ENCODE measurements at places on chromosomes 5 and 9.

DNA sequence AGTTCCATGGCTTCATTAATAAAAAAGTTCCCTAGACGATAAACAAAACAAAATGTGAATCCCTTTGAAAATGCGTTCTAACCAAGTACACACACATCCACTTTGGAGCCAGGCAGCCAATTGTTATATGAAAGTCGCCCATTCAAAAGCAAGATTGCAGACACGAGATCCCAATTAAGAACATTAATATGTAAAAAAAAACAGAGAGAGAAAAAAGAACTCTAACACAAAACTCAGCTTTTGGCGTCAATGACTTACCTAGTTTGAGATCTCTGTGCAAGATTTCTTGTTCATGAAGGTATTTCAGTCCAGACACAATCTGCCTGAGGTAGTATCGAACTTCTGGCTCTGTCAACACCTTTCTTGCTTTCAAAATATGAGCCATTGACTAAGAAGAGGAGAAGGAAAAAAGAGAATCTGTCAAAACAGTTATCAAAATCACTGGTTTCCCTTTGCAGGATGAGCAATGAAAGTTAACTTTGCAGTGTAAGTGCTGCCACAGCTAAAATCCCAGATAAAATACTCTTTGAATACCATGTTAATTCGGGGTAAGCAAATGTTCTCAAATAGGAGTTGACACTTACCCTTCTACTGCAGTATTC is 1.6 kb downstream of the PLK2 start:
- DNase-seq, result no peak

DNA sequence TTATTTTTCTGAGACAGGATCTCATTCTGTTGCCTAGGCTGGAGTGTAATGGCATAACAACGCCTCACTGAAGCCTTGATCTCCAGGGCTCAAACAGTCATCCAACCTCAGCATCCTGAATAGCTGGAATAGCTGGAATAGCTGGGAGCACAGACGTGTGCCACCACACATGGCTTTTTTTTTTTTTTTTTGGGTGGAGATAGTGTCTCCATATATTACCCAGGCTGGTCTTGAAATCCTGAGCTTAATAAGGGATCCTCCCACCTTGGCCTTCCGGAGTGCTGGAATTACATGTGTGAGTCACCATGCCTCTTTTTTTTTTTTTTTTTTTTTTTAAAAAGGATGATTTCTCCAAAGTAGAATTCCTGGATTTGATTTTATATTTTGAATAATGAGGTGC is 60.7 kb downstream of the NSD1 start:
- no peak for DNase-seq

GRCh38 chr5:4011943-4012342 is 416.3 kb downstream of the IRX1 start:
- no peak for DNase-seq

DNA sequence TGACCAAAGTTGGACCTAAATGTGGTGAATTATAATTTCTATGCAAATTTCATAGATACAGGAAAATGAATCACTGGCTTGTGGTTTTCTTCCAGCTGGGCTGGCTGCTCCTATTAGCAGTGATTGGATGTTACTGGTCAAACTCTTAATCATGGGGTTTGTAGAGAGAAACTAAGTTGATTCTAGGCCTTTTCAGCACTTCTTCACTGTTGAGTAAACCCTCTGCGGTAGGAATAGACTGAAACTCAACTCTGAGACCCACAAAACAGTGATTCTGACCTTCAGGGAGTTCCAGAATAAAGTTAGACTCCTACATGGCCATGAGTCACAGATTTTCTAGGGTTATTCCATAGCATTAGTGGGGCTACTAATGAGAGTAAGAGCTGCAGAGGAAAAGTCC is 47.9 kb upstream of the FKTN start:
- DNase-seq, result no peak

GRCh38 chr5:135005076-135005475 is 29.0 kb downstream of the PITX1 start:
- no peak for DNase-seq

DNA sequence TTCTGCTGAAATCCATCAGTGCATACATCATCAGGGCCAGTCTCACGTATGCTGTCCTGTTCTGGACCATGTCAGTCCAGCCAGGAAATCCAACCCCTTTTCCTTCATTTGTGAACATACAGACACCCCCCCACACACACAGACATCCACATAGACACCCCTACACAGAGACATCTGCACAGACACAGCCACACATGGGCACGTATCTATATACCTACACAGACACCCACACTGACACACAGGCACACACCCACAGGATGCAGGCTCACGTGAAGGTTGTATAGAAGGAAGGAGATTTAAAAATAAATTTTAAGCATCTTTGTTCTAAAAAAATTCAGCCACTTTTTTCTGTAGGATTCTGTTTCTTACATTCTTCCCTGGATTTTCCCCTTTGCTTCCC is 325.6 kb downstream of the SLIT3 start:
- DNase-seq, result no peak

GRCh38 chr9:115008536-115009270 is 78.3 kb upstream of the TNFSF8 start:
- no peak for DNase-seq

GRCh38 chr9:123753016-123753415 is 176.9 kb downstream of the DENND1A start:
- no peak for DNase-seq

DNA sequence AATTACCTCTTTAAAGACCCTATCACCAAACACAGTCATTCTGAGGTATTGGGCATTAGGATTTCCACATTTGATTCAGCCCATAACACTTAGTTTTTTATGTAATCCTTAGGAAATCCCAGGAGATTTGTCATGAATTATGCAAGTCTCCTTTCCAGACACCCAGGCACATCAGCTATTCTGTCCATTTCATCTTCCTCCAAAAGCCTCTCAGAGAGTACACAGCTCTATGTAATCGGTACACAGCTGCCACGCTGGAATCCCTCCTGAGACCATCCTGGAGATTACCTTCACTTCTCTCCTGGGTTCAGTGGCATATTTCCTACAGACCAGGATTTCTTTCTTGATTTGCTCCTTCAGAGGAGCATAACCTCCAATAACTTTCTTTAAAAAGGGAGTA is 2309.8 kb upstream of the WWC1 start:
- no peak for DNase-seq

- no peak for DNase-seq
These were observed 125.0 kb upstream of the NR5A1 start for GRCh38 chr9:124632077-124632621.

GRCh38 chr5:111131356-111131755 is 39.2 kb downstream of the WDR36 start:
- DNase-seq, result no peak

DNA sequence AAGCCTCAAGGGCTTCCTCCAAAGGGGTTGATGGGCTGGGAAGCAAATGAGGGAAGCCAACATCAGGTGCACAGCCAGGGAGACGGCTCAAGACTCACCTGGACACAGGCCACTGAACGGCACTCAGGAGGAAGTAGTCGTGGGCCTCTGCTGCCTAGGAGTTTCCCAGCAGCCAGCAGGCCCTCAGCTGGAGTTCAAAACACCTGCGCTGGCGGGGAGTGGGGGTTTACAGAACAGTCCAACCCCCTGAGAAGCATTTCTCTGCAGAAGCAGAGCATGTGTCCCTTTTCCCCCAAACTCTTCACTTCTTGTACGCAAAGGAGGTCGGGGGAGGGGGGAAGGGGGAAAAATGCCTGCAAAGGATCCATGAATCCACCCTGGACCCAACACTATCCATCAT is 2.3 kb downstream of the WHRN start:
- no peak for DNase-seq

DNA sequence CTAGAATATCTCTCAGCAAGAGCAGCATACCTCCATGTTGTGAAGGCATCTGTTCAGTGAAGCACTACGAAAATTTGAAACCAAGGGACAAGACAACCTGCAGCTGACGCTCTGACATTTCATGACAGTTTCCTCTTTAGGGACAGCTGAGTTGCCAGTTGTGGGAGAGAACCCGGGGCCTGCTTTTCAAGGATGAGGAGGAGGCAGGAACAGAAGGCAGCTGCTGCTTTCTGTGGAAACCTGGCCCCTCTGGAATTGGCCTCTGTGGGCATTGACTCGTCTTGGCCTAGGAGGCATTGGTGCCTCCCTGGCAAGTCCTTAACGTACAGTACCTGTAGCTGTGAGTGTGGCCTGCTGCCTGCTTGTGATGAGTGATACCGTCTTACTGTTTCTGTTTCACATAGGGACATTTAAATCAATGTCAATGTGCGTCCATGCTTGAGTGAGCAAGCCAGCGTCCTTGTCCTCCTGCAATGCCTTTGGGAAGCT is 21.6 kb downstream of the SLC46A2 start:
- DNase-seq, result no peak

DNA sequence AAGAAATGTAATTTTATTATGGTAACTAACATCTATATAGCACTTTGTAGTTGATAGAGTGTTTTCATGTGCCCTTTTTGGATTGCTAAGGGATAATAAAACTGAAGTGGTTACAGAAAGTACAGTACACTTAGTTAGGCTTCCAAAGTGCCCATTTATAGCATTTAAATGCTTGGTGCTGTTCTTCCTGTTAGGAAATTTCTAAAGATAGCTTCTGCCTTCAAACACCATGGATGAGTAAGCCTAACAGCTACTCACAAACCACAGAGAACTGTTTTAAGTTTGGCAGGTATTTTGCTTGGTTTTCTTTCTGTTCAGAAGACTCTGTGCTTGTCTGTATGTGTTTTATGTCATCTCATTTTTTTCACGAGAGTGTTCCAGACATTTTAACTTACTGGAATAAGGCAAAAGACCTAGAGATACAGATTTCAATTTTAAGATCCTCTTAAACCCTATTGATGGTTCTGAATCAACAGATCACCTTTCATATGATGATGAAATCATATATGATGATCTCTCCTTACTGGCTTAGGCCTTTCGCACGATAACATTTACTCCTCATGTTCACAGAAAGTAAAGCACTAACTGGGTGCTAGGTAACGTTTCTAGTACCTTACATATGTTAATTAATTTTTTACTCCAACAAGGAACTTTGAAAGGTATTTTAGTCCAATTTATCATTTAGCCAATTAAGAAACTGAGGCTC is 4.4 kb downstream of the RIMOC1 start:
- no peak for DNase-seq

DNA sequence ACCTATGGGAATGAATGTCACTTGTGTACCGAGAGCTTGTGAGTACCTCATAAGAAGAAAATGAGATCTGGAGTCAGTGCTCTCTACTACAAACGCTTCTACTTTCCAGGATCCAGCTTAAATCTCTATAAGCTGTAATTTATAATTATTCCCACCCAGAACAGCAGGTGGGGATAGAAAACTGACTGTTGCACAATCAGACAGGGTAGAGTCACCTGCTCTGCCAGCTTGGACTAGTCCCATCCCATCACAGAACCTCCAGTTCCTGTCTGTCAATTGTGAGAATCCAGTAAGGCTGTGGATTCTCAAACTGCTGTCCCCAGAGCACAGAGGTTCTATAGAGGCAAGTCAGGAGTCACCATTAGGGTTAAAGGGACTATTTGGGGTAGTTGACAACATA is 2.0 kb downstream of the SPINK7 start:
- DNase-seq, result no peak

DNA sequence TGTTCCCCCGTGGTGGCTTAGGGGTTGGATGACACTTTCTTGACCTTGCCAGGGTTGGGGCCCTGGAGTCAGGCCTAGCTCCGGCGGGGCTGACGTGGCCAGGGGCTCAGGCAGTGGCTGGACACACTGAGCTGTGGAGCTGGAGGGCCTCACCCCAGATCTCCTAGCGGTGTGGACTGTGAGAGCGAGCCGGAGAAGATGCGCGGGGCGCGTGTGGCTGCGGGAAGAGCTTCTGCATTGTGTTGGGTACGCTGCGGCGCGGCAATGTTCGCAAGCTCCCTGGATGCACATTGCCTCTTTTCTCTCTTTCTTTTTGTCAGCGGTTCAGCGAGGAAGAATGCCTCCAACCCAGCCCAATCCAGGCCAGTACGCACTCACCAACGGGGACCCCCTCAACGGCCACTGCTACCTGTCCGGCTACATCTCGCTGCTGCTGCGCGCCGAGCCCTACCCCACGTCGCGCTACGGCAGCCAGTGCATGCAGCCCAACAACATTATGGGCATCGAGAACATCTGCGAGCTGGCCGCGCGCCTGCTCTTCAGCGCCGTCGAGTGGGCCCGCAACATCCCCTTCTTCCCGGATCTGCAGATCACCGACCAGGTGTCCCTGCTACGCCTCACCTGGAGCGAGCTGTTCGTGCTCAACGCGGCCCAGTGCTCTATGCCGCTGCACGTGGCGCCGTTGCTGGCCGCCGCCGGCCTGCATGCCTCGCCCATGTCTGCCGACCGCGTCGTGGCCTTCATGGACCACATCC is 4.8 kb downstream of the NR2F1 start:
- no peak for DNase-seq

- peak; percentile 77 for DNase-seq
These were observed 24.9 kb downstream of the CNOT6 start for GRCh38 chr5:180519098-180519497.

DNA sequence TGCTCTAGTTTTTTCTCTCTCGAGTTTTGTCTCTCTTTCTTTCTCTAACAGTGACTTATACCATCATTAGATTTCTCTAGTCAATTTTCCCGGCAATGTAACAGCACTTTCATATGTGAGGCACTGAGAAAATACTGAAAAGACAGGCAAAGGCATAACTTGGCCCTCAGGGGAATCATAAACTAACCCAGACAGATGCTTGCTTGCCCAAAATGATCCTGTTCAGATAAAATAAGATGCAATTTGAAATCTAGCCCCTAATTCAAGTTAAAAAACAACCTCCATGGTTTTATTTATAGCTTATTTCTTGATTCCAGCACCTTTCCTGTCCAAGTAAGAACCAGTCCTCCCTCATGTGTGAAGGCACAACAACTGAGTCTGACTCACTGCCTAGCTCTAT is 294.6 kb downstream of the GAS1 start:
- DNase-seq, result no peak

GRCh38 chr9:4563105-4563504 is 72.8 kb downstream of the SLC1A1 start:
- no peak for DNase-seq

DNA sequence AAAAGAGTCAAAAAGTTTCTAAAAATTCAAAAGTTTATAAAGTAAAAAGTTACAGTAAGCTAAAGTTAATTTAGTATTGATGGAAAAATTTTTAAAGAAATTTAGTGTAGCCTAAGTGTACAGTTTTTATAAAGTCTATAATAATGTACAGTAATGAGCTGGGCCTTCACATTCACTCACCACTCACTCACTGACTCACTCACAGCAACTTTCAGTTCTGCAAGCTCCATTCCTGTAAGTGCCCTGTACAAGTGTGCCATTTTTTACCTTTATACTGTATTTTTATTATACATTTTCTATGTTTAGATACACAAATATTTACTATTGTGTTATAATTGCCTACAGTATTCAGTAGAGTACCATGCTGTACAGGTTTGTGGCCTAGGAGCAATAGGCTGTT is 239.5 kb upstream of the MAP3K1 start:
- DNase-seq, result no peak

All from SIG-M5 (cell line).